NCI-H1092 (cell line): ENCODE measurements at places on chromosomes 11 and 22.
A peak's percentile ranks its signal among the peaks of the same experiment; 100 is the strongest.

- DNase-seq: no peak
These were observed 33.0 kb downstream of the PTPRJ start for GRCh38 chr11:48013269-48013901.

DNA sequence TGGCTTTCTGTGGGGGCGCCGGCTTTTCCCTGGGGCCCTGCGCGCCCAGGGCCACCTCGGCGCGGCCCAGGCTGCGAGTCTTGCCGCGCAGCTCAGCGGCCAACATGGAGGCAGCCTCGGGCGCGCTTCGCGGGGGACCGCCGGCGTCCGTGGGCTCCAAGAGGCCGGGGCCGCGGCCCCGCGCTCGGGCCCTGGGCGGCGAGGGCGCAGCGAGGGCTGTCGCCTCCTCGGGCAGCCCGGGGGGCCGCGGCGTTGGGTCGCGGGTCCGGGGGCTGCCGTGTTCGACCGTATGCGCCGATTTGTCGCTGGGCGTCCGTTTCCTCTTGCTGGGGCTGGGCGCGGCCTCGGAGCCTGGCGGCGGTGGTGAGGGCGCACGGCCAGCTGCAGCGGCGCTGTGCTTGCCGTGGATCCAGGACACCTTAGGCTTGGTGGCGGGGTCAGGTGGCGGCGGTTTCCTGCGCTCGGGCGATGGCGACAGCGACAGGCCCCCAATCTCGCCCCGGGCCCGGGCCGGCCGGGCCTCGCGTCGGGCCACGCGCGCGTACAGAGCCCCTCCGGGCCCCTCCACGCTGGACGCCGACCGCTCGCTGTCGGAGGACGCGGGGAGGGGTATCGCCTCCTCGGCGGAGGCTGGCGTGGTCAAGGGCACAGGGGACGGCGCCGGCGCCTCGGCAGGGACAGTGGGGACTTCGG is 11.9 kb downstream of the SCARF2 start:
- no peak for DNase-seq

DNA sequence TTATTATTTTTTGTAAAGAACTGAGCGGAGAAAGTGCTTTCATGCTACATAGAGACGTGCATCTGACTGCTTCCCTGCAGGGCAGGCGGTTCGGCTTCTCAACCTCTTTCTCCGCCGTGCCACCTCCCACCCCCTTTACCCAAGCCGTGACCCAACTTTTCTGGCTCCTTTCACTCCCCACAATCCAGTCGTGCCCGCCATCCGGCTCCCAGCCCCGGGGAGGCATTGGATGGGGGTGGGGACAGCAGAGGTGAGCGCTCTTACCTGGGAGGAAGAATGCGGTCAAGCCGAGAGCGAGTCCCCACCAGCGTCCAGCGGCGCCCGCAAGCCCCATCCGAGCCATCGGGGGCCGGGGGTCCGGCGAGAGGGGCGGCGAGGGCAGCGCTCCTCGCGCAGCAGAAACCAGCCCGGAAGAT is 781 bp downstream of the NECTIN1 start:
- no peak for DNase-seq

DNA sequence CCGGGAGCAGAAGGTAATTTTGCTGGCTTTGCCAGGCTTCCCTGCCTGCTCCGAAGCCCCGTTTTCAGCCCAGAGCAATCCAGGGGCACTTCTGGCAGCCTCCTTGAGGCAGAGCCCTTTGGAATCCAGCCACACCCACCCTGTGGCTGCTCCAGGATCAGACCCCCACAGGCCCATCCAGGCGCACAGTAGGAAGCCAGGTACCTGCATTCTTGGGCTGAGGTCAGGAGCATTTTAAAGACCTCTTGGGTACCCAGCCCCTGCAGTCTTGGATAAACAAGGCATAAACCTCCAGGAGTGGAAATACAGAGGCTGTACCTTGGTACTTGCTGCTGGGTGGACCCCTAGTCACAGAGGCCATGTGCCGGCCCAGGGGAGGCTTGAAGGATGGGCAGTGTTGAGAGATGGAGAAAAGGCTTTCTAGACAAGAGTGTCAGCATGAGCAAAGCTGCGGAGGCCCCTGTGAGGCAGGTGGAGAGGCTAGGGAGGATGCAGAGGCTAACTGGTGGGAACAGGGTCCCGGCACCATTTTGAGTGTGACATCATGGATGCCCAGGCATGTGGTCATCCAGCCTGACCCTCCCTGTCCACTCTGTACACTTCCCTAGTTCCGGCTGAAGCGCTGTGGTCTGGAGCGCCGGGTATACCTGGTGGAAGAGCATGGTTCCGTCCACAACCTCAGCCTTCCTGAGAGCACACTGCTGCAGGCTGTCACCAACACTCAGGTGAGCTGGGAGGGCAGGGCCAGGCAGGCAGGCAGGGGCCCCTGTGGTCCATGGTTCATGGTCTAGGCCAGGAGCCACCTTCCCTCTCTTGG is 3.9 kb downstream of the MUS81 start:
- no peak for DNase-seq

- DNase-seq: no peak
These were observed 121.0 kb upstream of the FGF3 start for GRCh38 chr11:69940246-69940610.

DNA sequence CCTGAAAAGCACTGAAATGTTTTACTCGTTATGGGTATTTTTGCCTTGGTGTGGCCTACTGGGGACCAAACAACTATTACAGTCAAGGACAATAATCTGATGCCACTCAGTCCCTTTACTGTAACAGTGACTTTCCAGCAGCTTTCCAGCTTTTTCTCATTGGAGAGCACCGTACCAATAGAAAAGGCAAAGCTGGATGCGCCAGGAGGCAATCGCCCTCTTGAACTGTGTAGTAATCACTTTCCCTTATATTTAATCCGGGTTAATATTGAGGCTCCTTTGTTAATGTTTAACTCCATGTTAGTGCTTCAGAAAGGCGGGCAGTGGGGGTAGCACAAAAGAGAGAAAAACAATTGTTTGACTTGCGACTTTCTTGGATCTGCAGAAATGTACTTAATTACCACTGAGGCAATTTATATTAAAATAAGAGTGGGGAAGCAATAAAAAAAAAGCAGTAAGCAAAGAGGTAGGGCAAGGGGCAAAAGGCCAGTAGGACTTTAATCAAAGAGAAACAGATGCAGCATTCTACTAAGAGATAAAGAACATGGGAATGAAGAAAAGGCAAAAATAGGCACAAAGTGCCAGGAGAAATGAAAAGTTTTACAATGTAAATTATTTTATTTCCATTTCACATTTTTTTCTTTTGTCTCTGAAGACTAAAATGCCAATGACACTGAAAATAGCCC is 81.6 kb downstream of the LRRC4C start:
- no peak for DNase-seq

DNA sequence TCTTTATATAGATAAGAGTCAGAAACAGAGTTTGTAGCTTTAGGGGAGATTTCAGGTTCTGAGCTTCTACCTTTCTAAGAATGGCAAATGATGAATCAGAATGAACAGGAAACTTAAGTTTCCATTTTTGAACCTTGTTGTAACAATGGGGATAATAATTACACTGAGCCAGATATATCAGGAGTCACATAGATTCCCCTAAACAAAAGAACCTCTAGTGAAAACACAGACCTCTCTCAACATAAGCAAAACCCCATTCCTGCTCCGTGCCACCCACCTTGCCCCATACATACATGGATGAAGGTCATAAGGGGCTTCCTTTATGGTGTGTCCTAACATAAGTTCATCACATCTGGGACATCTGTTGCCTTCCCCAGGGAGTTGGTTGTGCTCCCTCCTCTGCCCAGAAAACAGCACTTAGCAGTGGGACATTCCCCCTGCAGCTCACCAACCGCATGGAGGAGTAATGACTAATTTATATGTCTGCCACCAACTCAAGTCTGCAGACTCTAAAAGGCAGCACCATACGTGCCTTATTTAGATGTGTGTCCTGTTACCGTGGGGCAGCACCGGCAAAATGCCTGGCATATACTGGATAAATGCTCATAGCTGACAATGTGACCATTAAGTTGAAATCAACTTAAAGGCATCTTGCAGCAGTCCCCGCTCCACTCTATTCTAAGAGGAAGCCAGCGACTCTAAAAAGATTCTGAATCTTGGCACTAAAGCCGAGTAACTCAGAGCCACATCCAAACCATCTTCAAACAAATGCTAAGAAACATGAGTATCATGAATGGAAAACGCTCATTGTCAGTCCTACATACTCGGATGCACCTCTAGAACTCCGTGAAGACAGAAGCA is 8.0 kb downstream of the JAML start:
- DNase-seq: no peak

GRCh38 chr11:95455228-95455970 is 224.4 kb upstream of the SESN3 start:
- no peak for DNase-seq

GRCh38 chr11:11558396-11558795 is 63.4 kb downstream of the GALNT18 start:
- DNase-seq: no peak

- DNase-seq: no peak
These were observed 17.5 kb upstream of the TMEM184B start for GRCh38 chr22:38290347-38290746.

- peak; percentile 70 for DNase-seq
These were observed 1.8 kb upstream of the PACS1 start for GRCh38 chr11:66068154-66068821.

- no peak for DNase-seq
These were observed 62.1 kb upstream of the ARHGAP20 start for GRCh38 chr11:110774138-110775014.

GRCh38 chr11:84260862-84261261 is 974.7 kb upstream of the CCDC90B start:
- DNase-seq: no peak

DNA sequence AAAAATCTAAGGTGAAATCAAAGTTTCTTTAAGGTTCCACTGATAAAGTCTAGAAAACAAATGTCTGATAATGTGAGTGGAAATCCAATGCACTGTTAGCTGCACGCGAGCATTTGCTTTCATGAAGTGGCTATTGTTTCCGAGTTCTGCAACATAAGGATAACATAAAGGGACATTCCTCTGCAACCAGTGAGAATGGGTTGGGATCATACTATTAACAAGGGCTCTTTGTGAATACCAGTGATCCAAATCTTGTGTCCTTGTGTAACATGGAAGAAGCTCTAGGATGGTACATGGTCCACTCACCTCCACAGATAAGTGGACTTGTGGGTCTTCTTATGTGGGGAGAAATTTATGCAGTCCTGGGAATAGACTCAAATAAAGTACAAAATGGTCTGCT is 24.6 kb downstream of the APIP start:
- DNase-seq: no peak

DNA sequence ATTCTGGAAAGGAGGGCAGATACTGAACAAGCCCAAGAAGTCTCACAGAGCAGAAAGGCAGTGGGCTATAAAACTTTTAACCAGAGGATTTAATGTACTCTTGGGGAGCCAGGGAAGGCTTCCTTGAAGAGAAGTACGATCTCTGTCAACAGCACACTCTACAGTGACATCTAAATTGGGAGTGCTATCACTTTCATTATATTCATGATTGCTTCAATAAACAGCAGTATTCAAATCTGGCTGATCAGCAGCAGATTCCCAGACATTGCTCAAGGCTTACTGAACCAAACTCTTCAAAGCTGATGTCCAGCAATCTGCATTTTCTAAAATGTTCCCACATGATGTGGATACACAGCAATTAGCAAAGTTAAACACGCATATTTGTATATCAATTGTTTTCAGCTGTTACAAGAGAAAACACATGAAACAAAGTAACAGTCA is 44.2 kb downstream of the SYTL2 start:
- no peak for DNase-seq
